ENCODE measurements at places on chromosomes 4 and X.

- no peak for DNase-seq
Measured at GRCh38 chr4:186979961-186980745, 256.5 kb upstream of the FAT1 start.

GRCh38 chr4:89193843-89194242 is 82.5 kb downstream of the TIGD2 start:
- no peak for DNase-seq

DNA sequence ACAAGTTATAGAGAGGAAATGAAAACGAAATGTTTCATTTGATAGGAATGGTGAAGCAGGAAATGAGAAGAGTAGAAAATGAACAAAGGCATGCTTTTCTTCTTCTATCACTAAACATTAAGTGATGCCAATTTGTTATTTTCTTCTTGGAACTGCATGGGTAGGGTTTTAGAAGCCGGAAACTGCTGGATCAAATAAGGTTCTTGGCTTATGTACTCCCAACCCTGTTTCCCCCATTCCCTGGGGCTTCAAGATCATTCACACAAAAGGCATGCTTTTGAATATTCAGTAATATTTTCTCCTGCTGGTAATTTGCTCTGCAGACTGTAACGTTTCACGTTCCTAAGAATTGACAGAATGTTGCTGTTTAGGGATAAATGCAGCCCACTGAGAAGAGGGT is 224.1 kb downstream of the NLGN4X start:
- DNase-seq, result no peak

GRCh38 chrX:8738588-8739189 is 6.8 kb upstream of the ANOS1 start:
- peak; percentile 53 for DNase-seq

- DNase-seq, result peak; percentile 22
Measured at GRCh38 chr4:27360790-27361267, 500.2 kb downstream of the STIM2 start.

- peak; percentile 66 for DNase-seq
Measured at GRCh38 chrX:130523460-130524394, 121.9 kb downstream of the RBMX2 start.

- no peak for DNase-seq
Measured at GRCh38 chr4:56696056-56696455, 15.0 kb upstream of the HOPX start.

GRCh38 chr4:109552237-109552636 is 7.8 kb upstream of the MCUB start:
- DNase-seq, result no peak
